ENCODE measurements at places on chromosomes 5 and 9.

DNA sequence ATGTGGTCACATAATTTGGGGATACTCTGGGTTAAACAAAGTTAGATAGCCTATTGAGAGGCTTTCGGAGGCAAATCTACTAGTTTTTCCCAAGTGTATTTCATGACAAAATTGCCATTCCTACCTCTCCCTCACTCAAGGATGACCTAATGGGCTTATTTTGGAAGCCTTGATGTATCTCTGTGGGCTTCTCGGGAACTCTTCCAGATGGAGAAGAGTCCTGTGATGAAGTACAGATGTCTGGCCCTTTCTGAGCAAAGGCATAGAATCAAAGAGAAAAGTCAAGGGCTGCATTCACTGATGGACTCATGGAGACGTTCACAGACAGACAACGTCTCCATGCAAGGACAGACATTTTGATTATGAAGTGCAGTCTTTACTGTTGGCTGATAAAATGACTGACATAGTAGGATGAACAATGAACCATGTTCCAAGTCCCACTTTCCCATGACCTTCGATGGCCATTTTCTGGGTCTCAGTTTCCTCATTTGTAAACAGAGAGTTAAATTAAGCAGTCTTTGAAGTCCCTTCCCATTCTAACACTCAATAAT is 347.2 kb upstream of the CD180 start:
- DNase-seq, result no peak

DNA sequence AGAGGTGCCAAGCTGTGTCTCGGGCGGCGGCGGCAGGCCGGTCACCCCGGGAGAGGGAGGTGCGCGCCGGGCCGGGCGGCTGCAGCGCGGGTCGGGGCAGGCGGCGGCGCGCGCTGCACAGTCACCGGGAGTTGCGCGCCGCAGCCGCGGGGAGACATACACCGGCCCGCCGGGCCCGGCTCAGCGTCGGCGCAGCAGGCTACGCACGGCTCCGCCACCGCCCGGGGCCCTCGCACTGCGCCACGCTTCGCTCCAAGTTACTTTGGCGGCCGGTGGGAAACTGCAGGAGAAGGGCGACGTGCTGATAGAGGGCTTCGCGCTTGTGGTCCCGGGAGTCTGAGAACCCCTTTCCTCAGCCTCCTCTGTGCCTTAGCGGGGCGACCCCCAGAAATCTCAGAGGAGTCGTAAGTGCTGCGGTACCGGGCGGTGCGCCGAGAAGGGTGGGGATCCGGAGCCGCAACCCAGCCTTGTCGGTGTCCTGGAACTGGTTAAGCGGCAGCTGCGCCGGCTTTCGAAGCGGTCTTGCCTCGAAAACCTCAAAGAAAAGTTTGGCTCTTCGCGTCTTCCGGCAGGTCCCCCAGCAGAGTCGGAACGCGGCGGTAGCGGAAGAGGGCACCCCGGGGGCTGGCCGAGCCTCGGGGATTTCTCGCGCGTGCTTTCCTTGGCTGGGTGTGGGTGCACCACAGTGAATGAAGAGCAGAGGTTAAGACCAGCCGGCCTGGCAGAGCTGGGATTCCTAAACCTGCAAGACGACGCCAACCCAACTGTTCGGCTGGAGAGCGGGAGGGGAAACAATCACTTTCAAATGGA is at the start of gene EFNA5:
TSS of gene EFNA5 (minus strand) at position 6 of the 810 bp plus-strand sequence.
- peak; percentile 63 for DNase-seq

GRCh38 chr5:107341376-107342084 is 329.2 kb downstream of the EFNA5 start:
- DNase-seq, result no peak

- peak; percentile 97 for DNase-seq
Measured at GRCh38 chr5:22852807-22853660, at the start of gene CDH12. Gene CDH12, minus strand, starts transcription at chr5:22853344.

DNA sequence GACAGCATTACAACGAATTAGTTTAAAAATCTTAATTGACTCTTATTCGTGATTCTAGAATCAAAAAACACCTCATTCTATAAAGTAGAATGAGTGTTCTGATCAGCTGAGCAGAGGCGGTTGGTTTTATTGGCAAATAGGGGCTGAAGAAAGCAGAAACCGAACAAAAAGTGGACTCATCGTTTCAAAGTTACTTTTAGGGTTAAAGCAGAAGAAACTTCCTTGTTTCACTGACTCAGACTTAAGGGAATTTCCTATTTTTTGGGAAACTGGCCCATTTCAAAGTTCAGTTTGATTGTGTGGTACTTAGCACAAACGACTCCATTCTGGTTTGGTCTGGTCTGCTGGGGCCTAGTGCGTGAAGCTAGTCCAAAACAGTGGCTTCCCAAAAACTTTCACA is 862 bp upstream of the NDUFB6 start:
- DNase-seq, result no peak

GRCh38 chr9:20642045-20642444 is 19.7 kb upstream of the MLLT3 start:
- no peak for DNase-seq

DNA sequence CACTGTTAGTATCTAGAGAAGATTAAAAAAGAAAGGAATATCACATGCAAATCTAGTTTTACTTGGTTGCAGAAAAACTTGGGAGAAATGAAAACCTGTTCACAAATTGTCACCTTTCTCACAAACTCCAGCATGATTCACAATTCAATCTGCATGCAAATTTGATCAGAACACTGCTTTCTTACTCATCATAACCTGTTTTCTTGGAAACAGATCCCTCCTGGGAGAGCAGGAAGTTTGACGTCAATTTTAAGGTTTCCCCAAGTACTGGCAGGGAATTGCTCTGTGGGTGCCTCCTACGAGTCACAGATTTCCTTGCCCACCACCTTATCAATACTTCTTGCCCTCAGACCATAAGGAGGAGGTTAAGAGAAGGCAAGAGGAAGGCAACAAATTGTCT is 30.2 kb upstream of the HTR4 start:
- no peak for DNase-seq

DNA sequence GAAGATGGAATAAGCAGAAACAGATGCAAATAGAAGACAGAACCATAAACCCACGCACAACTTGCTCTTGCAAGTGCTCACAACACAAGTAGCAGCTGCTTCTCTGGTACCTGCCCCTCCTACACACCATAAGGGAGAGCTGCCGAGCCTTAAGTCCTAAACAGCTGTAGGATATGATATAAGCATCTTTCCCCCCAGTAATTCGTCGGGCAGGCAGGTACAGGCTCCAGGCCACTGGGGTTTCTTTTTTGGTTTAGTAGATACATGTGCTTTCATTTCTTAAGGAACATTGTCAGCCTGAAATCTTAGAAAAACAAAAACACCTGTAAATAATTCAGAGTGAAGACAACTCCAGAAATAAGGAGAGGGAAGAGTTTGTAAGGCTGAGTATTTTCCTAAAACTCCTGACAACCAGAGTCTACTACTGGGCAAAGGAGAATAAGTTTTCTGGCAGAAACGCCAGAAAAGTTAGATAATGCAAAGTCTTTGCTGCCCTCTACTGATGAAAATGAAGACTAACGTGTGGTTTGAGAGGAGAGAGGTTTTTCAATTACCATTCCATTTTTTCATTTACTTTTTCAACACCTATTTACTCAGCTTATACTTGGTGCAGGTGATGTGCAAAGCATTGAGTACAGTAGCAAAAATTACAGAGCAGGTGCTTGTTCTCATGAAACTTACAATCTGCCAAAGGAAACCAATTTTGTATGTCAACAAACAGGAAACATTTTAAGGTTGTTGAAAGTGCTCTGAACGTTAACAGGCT is 20.1 kb upstream of the TCERG1 start:
- DNase-seq, result peak; percentile 10

DNA sequence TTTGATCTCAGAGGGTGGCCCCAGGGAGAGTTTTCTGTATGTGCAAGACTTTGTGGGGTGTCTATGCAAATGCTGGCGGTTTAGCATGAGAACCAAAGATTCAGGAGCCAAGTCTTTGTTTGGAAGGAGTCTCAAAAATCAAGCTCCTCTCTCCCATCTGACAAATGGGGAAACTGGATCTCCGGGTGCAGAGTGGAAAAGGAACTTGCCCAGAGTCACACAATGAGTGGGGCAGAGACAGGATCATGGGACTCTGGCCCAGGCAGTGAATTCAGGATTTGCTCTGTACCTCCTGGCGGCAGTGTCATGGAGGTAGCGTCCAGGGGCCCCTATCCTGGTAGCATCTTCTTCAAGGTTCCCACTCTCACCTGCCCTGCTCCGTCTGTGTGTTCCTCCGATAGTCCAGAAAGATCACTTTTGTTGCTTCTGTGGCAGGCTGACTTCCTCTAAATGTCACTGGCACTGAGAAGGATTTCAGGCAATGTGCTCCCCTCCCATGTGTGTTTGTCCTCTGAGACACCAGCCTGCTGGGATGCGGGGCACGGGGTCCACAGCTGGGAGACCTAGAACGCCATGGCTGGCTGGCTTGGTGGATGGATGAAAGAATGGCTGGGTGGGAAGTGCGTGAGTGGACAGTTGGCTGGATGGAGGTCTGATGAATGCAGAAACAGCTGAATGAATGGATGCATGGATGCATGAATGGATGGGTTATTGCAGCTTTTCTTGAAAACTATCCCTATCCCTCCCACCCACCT is 3.6 kb downstream of the CCL19 start:
- DNase-seq, result no peak

GRCh38 chr5:116738239-116738614 is 163.6 kb upstream of the SEMA6A start:
- DNase-seq, result no peak

DNA sequence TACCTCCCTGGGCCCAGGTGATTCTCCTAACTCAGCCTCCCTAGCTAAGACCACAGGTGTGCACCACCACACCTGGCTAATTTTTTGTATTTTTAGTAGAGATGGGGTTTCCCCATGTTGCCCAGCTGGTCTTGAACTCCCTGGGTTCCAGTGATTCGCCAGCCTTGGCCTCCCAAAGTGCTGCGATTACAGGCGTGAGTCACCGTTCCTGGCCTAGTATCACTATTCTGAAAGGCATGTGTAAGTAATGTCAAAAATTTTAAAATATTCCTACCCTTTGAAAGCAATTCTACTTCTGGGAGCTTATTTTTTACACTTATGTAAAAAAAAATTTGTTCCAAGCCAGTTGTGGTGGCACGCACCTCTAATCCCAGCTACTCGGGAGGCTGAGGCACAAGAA is 27.1 kb upstream of the TLE1 start:
- DNase-seq, result no peak

Measured in NCI-H1417 (cell line).